ENCODE measurements at places on chromosomes 6 and 20. TPM values are rescaled to one million over a fixed set of nuclear protein-coding genes. Genes with fewer than 3 reads are reported as not detected.

The LRFN2 gene
- total RNA-seq = not detected

The RAB44 gene
- total RNA-seq = 0.04 TPM

The FAM162B gene
- total RNA-seq = 0.11 TPM

The CALHM4 gene
- total RNA-seq = not detected

The SYTL3 gene
- total RNA-seq = 1.7 TPM

The CST7 gene
- not detected for total RNA-seq

The TULP1 gene
- not detected for total RNA-seq

The ABHD16B gene
- total RNA-seq = not detected

The FRMD1 gene
- 0.05 TPM for total RNA-seq

The PNPLA1 gene
- total RNA-seq = not detected

The SLC35A1 gene
- total RNA-seq = 10.2 TPM

The CLPSL2 gene
- 0.80 TPM for total RNA-seq

The JPH2 gene
- total RNA-seq = 6.8 TPM

The EMILIN3 gene
- total RNA-seq = 0.51 TPM

The EYA4 gene
- total RNA-seq = 7.5 TPM

The RCAN2 gene
- total RNA-seq = not detected

The LY6G5C gene
- 1.8 TPM for total RNA-seq

The RNF39 gene
- total RNA-seq = not detected

The SLA2 gene
- total RNA-seq = 0.08 TPM

The ZBTB24 gene
- 5.7 TPM for total RNA-seq

The B4GALT5 gene
- total RNA-seq = 57.9 TPM

The NKAIN4 gene
- 4.0 TPM for total RNA-seq

The RAD21L1 gene
- not detected for total RNA-seq

The VAPB gene
- 52.6 TPM for total RNA-seq

The BFSP1 gene
- total RNA-seq = 4.5 TPM

The CD40 gene
- 3.8 TPM for total RNA-seq

The OOEP gene
- not detected for total RNA-seq

The OPRM1 gene
- not detected for total RNA-seq

The TCF21 gene
- total RNA-seq = 0.04 TPM

The NSFL1C gene
- 144 TPM for total RNA-seq

The MATN4 gene
- 0.07 TPM for total RNA-seq

The NFATC2 gene
- 7.7 TPM for total RNA-seq

The HCK gene
- total RNA-seq = 0.06 TPM

The HLA-DQB2 gene
- total RNA-seq = not detected

Measured in A549 treated with dexamethasone at 1 μM for 4 hours (cell line).